ENCODE measurements at places on chromosomes 7 and 10.
A peak's percentile ranks its signal among the peaks of the same experiment; 100 is the strongest.

GRCh38 chr7:1050254-1050906 is 6.0 kb downstream of the GPR146 start:
- DNase-seq, result no peak

DNA sequence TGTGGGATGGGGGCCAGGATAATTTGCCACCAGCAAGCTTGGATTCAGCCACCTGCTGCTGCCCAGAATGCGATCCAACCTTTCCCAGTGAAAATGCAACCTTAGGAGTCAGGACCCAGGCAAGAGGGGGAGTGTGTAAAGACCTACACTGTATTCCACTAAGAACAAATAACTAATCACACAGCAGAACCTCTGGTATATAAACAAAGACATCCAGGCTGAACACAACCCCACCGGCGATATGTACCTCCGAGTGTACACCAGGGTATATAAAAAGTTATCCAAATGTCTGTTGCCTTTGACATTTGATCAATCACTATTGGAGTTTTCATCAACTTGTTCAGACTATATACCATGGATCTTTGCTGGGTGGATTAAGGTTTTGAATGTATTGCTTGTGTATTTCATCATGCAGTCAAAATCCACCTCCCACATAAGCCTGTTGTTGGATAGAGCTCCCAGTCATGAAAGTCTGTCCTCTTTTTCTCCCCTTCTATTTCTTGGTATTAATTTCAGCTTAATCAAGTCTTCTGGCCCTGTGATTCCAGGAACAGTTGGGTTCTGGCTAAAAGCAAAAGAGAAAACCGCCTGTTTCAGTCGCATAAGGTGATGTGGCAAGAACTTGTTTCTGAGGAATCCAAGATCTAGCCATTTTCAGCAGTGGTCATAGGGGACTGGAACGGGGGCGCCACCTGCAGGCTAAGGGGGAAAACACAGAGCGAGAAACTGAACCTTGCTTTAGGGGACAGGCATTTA is 290.7 kb downstream of the CCDC3 start:
- DNase-seq, result peak; percentile 59

DNA sequence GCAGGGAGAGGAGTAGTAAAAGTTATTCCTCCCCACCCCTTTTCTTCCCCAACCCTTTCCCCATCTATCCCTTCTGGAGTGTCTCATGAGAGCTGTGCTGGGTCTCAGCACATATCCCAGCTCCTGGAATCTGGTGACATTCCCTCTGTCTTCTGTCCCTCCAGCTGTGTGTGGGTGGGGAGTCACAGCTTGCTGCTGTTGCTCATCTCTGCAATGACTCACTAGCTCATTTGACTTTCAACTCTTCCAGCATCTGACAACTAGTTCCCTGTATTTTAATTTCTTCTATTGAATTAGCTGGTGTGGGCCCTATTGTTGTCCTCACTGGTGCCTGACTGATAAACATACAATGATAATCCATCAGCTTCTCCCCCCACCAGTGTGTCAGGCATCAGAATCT is 198.9 kb upstream of the AUTS2 start:
- no peak for DNase-seq

GRCh38 chr7:93365341-93365740 is 133.2 kb downstream of the VPS50 start:
- no peak for DNase-seq

DNA sequence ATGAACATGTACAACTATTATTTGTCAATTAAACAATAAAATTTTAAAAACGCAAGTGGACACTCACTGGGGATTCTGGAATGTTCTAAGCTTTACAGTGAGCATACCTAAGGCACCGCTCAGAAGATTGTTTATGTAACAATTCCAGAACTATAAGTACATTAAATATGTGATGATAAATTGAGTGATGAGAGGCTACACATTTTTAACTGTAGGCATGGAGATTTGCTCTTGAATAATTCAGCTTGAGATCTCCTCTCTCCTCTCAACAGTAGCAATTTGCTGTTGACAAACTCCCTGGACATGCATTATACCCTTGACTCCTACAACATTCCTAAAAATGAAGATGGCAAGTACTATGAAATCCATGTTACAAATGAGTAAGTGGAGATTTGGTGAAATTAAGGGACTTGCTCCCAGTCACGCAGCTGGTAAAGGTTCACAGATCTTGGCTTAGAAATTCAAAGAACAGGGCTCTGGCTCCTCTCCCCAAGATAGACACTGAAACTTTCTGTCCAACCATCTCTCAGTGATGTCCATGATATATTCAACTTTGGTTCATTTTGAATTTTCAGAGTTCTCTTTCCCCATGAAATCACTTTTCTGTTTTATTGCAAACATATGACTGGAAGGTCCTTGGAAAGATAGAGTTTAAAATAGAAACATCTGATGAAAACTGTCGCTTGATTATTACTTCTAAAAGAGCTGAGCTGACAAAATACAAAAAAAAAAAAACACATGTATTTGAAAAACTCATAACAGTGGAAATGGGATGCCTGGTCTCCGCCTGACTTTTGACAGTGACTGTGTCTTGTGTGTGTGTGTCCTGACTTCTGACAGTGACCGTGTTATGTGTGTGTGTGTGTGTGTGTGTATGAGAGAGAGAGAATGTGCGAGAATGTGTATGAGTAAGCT is 488.3 kb downstream of the TNS3 start:
- no peak for DNase-seq

DNA sequence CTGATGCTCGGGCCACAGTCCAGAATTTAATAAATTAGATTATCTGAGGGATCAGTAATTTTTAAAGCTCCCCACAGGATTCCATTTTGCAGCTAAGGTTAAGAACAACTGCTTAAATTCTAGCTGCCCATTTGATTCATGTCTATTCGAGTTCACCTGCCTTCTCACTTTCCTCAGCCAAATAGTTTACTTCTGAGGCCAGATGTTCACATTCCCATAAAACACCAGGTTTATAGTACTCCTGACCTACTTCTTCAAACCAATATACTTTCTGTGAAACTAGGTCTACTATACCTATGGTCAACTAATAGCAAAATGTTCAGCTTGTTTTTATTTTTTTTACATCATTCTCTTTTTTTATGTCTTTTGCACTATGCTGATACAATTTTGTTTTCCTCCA is 86.3 kb downstream of the GPR158 start:
- no peak for DNase-seq

DNA sequence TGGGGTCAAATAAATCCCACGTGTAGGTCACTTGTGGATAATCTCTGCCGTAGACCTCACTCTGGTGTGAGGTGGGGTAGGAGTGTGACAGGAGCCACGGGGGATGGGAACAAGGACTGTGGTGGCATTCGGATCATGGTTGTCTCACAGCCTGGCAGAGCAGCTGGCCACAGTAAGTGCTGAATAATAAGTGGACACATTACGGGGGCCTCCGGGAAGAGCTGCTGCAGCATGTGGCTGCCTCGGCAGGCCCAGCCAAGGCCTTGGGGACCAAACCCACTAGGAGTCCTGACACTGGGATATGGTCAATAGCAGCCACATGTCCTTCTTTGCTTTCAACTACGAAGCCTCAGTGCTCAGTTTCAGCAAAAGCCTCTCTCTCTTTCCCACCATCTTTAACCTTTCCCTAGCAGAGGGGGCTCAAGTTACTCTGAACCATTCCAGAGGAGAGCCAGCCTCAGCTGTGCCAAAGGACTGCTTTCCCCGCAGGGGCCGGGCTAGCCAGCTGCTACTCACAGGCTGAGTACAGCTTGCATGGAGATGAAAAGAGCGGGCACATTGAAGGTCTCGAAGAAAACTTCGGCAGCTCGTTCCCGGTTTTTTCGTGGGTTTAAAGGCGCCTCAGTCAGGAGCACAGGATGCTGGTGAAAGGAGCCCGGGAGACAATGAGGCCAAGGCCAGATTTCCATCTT is 17.3 kb downstream of the ACTR1A start:
- DNase-seq, result no peak

GRCh38 chr7:155677688-155678087 is 33.2 kb downstream of the RBM33 start:
- no peak for DNase-seq

GRCh38 chr10:88092973-88093372 is 229.5 kb downstream of the PTEN start:
- no peak for DNase-seq

GRCh38 chr10:123633636-123634035 is 32.5 kb upstream of the GPR26 start:
- DNase-seq, result no peak

DNA sequence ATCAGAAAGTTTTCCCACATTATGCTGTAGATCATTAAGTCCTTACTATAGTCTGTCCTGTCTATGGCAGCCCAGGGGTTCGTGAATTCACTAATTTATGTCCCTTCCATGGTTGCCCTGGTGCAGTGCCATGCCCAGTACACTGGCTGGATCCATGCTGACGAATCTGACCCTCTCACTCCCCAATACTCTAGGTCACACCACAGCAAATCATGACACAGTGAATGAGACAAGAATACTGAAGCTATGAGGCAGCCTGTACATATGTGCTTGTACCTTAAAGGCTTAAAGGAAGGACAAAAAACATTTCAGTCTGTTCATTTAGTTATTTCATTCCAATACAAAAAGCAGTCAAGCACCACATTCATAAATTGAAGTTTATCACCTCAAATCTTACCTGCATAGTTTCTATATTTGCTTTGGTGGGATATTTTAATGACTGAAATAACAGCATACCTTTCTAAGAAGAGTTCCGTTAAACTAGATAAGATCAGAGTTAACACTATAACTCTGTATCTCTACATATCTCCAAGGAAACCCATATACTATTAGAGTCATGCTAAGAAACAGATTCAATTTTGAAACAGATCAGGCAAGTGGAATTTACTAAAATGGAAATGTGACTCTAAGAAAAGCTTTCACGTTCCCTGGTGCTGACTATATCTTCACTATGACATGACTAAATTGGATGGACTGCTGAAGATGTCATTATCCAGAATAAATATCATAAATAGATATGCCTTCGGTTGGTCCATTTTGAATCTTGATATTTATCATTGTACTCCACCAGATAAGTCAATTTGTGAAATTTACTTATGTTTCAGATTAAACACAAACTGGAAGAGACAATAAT is 36.7 kb downstream of the OSBPL3 start:
- no peak for DNase-seq

DNA sequence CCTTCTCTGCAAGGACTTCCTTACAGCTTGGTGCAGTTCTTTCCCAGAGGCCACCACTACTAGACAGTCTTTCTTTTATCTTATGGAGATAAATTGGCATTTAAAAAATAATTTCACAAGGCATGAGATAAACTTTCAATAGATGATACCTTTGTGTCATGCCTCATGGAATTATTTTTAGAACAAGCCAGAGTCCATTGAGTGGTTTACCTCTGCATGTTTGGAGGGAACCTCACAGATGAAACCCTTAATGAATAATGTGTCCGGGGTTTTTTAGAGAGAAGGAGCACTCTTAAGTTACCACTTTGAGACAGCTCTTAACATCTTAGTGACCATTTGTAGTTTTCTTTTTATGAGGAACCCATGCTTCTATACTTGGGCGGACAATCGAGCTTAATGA is 17.2 kb downstream of the NODAL start:
- no peak for DNase-seq

- DNase-seq, result no peak
Observed at GRCh38 chr7:101740981-101741725, 76.3 kb upstream of the CUX1 start.
